ENCODE measurements at places on chromosomes 16 and 17.
A peak's percentile ranks its signal among the peaks of the same experiment; 100 is the strongest.

- H3K27me3 ChIP-seq = no peaks in the 10 kb centered on the region
- no peaks in the 10 kb centered on the region for H3K4me1 ChIP-seq
- no peaks in the 10 kb centered on the region for H3K36me3 ChIP-seq
- no peak overlapping the region for H3K4me3 ChIP-seq
Observed at GRCh38 chr16:57507136-57508034, 21.1 kb upstream of the DOK4 start.

DNA sequence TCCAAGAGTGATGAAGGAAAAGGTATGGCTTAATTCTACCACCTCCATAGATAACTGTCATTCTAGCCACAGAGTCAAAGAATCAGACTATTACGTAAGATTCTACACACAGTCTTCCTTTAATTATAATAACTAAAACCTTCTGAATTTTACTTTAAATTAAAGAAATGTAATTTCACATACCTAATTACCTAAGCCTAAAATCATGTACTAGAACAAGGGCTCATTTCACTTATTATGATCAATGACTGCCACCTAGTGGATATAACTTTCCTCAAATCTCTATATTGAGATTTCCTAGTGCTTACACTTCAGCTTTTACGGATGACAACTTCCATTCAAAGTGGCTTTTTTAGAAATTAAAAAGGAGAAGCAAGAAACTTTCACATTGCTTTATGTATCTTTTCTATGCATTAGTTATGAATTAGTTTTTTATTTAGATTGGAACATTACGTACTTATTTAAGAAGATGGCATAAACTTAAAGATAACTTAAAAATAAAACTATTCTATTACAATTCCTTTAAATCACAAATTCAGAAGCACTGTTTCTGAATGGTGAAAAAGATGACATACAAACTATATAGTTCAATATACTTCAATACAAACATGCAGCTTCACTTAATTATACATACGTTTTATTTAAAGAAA, 18.2 kb upstream of the ABCA10 start:
- H3K4me1 ChIP-seq = peaks cover 10% of the 10 kb centered on the region
- H3K4me3 ChIP-seq = no peak overlapping the region
- no peaks in the 10 kb centered on the region for H3K27me3 ChIP-seq
- no peak overlapping the region for H3K27ac ChIP-seq
- peak; percentile 77 for DNase-seq

DNA sequence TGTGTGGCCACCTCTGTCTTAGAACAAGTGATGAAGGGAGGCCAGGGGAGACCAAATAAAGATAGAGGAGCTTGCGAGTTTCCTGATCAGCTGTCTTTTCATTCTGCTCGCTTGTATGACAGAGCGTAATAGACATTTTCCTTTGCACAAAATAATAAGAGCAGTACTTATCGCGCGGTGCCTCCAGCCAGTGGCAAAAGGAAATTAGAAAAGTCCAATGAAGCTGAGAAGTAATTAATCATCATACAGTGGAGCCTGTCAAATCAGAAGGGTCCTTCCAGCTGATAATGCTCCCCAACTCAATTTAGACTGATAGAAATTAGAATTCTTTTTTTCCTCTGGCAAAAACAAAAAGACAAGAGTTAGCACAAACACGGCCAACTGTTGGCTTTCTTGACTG, 307.0 kb upstream of the IRX5 start:
- H3K36me3 ChIP-seq = no peaks in the 10 kb centered on the region
- H3K4me1 ChIP-seq = no peaks in the 10 kb centered on the region
- H3K27me3 ChIP-seq = peaks cover 9% of the 10 kb centered on the region
- DNase-seq = peak; percentile 20
- H3K27ac ChIP-seq = no peak overlapping the region

GRCh38 chr16:78823027-78823426, 723.6 kb downstream of the WWOX start:
- no peak overlapping the region for H3K4me3 ChIP-seq
- no peaks in the 10 kb centered on the region for H3K27me3 ChIP-seq
- H3K4me1 ChIP-seq = no peaks in the 10 kb centered on the region
- no peaks in the 10 kb centered on the region for H3K36me3 ChIP-seq
- no peak overlapping the region for H3K27ac ChIP-seq

DNA sequence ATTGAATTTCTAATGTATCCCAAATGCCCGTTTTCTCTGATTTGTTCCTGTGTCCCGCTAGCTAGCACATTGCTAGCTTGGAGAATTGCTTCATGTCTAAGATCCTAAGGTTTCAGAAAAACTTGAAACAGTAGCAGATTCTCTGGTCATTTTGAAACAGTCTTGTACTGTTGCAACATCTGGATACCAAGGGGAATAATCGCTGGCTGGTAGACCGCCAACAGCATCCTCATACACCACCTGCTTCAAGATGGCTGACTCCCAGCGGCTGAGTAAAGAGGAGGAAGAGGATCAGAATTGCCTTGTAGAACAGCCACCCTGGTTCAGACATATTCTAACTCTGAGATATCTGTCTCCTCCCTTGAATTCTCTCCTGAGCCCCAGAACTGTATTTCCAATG, 226.7 kb upstream of the ELAC2 start:
- H3K27me3 ChIP-seq = no peaks in the 10 kb centered on the region
- no peaks in the 10 kb centered on the region for H3K36me3 ChIP-seq
- no peak overlapping the region for H3K4me3 ChIP-seq
- H3K27ac ChIP-seq = no peak overlapping the region

DNA sequence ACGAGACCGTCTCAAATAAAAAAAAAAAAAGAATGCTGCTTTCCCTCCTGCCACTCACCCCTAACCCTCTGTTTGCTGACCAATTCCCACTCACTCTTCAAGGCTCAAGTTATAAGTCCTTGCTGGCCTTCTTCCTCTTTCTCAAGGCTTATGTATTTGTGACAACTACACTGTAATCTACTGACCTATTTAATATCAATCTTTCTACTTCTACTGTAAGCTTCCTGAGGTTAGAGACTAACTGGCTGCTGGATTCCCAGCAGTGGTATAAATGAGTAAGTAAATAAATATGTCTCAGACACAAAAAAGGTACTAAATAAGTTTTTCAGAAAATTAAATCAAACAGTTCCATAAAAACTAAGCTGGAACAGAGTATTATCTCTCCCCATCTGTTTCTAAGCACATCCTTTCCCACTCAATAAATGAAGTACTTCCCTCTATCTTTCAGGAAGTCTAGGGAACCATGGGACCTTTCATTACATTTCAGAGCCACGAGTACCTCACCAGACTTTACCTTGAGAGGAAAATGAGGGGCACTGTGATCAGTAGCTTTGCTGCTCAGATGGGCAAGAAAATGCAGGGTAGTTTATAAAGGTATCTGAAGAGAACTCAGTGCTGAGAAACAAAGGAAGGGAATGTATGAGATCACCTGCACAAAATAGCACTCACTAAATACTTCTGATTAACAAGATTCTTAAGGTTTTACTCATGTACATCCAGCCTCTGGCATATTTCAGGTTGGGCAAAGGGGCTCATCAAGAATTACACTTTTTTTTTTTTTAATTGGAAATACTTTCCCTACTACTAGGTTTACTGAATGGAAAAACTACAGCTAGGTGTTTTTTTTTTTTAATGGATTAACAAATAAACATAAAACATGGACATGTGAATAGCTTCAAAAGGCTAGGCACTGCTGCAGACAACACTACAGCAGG, 10.8 kb downstream of the SSH2 start:
- no peak overlapping the region for H3K27ac ChIP-seq
- H3K4me3 ChIP-seq = no peak overlapping the region

- H3K4me3 ChIP-seq = no peak overlapping the region
- no peaks in the 10 kb centered on the region for H3K27me3 ChIP-seq
- peaks cover 37% of the 10 kb centered on the region for H3K4me1 ChIP-seq
- H3K27ac ChIP-seq = peak overlapping the region; percentile 14
- peak; percentile 55 for DNase-seq
Observed at GRCh38 chr17:17808706-17809432, 27.9 kb downstream of the SREBF1 start.

DNA sequence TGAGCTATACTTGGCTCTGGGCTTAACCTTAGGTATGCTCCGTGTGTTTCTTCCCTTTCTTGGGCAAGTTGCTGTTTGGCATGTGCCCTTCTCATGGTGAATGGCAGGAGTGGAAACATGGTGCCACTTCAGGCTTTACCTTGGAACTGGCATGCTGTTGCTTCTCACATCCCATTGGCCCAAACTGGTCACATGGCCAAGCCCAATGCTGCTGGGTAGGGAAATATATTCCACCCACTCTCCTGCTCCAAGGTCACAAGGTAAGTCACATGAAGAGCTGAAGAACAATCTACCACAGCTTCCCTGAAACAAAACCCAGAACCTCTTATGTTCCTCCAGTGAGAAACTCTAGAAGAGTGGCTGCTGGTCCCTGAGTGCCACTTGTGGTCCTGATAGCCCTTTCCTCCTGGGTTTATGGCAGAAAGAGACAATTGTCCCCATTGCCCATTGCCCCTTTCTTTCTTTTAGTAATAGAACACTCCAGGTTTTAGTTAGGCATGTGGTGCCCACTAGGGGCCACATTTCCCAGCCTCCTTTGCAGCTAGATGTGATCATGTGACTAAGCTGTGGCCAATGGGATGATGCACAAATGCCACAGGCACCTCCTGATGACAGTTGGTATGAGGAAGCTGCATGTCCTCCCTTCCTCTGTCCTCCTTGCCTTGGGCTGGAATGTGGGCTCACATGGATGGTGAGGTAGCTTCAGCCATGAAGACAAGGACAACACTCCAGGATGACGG, 50.3 kb downstream of the MEOX1 start:
- no peak overlapping the region for H3K27ac ChIP-seq
- H3K27me3 ChIP-seq = no peaks in the 10 kb centered on the region
- no peak for DNase-seq
- H3K4me1 ChIP-seq = no peaks in the 10 kb centered on the region
- H3K4me3 ChIP-seq = no peak overlapping the region
- H3K36me3 ChIP-seq = no peaks in the 10 kb centered on the region

GRCh38 chr16:48810436-48810802, 200.4 kb upstream of the N4BP1 start:
- DNase-seq = no peak
- no peaks in the 10 kb centered on the region for H3K4me1 ChIP-seq
- H3K36me3 ChIP-seq = no peaks in the 10 kb centered on the region
- H3K4me3 ChIP-seq = no peak overlapping the region
- peaks cover 77% of the 10 kb centered on the region for H3K27me3 ChIP-seq
- no peak overlapping the region for H3K27ac ChIP-seq

DNA sequence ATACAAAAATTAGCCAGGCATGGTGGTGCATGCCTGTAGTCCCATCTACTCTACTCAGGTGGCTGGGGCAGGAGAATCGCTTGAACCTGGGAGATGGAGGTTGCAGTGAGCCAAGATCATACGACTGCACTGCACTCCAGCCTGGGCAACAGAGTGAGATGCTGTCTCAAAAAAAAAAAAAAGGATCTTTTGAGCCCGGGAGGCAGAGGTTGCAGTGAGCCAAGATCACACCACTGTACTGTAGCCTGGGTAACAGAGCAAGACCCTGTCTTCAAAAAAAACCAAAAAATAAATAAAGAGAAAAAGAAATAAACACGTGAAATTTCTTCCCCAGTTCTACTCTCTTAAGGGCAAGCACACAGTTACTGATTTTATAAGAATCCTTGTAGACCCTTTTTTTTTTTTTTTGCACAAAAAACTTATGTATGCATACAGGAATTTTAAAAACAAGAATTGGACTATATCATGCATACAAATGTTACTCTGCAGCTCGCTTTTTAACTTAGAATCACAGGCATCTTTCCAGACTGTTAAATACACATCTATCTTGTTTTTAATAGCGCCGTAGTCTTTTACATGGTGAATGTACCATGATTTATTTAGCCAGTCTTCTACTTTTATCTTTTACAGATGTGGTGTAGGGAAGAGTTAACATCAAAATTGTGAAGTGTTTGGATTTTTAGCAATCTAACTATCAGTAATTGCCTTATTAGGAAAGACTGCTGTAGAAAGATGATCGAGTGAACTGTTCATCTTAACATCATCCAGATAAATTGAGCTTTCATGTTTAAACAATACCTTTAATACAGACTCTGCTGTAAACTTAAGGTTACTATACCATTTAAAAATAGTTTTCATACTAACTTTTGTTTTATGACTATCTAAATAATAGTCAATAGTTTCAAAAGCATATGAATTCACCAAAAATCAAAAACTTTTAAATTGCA, 14.6 kb downstream of the CDH3 start:
- H3K27me3 ChIP-seq = no peaks in the 10 kb centered on the region
- no peak overlapping the region for H3K4me3 ChIP-seq
- H3K36me3 ChIP-seq = no peaks in the 10 kb centered on the region
- no peaks in the 10 kb centered on the region for H3K4me1 ChIP-seq
- H3K27ac ChIP-seq = no peak overlapping the region

- H3K36me3 ChIP-seq = peaks cover 10% of the 10 kb centered on the region
- H3K4me3 ChIP-seq = no peak overlapping the region
- no peak for DNase-seq
- H3K27me3 ChIP-seq = no peaks in the 10 kb centered on the region
Observed at GRCh38 chr17:19672009-19672750, 23.6 kb downstream of the ALDH3A2 start.

DNA sequence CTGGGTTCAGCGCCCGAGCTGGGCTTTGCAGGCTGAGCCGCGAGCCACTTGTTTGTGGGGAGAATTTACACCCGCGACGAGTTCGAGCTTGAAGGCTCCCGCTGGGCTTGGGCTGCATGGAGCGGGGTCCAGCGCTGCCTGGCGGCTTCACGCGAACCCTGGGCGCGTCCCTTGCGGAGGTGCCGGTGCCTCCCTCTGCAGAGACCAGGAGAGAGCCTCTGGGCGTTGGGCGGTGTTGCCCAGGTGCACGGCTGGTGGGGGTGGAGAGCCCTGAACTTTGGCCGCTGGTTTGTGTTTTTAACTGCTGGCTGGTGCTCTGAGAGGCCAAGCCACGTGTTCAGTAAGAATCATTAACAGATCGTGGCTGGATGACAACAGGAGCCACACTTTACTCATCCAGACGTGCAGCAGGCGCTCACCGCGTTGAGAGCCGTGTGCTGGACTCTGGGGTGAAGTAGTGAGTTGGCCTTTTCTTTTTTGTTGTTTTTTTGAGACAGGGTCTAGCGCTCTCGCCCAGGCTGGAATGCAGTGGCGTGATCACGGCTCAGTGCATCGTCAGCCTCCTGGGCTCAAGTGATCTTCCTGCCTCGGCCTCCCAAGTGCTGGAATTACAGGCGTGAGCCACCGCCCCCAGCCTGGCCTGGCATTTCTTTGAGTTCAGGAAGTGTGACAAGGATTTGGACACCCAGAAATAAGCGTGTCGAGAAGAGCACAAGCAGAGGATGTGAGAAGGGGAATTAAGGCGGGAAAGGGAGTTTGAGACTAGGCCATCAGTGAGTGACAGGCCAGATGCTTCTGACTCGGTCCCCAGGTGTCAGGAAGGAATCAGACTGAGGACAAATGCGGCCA, 827 bp downstream of the CDK10 start:
- DNase-seq = no peak
- H3K27me3 ChIP-seq = no peaks in the 10 kb centered on the region
- H3K4me3 ChIP-seq = peak overlapping the region; percentile 72
- peaks cover 7% of the 10 kb centered on the region for H3K4me1 ChIP-seq

GRCh38 chr17:79821331-79822095, 17.7 kb downstream of the CBX4 start:
- H3K4me3 ChIP-seq = no peak overlapping the region
- H3K27ac ChIP-seq = no peak overlapping the region
- H3K4me1 ChIP-seq = peaks cover 14% of the 10 kb centered on the region

GRCh38 chr16:54489225-54490111, 202.9 kb upstream of the IRX3 start:
- no peaks in the 10 kb centered on the region for H3K27me3 ChIP-seq
- H3K36me3 ChIP-seq = no peaks in the 10 kb centered on the region
- no peaks in the 10 kb centered on the region for H3K4me1 ChIP-seq

All from A673 (cell line).